ENCODE measurements at places on chromosomes 3 and 15.

GRCh38 chr3:45546716-45547701 is 47.5 kb upstream of the LIMD1 start:
- peak; percentile 24 for DNase-seq

- DNase-seq, result no peak
Measured at GRCh38 chr15:98398056-98398455, 250.3 kb upstream of the IGF1R start.

DNA sequence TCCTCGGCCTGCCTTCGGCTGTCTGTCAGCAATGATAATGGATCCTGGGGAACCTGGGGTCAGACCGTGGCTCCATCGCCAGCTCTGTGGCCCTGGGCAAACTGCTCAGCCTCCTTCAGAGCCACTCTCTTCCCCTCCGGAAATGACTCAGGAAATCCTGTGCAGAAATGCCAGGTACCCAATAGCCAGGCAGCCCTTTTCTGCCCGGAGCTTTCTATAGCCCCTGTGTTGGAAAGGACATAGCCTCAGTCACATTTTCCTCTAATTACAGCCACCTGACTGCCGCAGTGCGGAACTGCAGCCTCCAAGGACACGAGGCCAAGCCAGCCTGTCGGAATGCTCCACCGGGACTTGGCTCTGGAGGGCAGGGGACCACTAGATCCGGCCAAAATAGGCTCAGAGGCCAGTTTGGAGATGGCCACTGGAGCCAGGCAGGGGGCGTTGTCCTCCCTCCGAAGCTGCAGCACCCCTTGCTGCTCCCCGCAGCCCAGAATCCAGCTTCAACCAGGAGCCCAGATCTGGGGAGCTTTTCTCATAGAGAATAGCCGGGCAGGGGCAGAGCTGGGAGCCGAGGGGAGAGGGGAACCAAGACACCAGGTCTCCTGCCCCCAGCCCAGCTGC is 11.6 kb upstream of the ZXDC start:
- peak; percentile 47 for DNase-seq

- DNase-seq, result no peak
Measured at GRCh38 chr15:73480050-73480449, 37.1 kb downstream of the REC114 start.

DNA sequence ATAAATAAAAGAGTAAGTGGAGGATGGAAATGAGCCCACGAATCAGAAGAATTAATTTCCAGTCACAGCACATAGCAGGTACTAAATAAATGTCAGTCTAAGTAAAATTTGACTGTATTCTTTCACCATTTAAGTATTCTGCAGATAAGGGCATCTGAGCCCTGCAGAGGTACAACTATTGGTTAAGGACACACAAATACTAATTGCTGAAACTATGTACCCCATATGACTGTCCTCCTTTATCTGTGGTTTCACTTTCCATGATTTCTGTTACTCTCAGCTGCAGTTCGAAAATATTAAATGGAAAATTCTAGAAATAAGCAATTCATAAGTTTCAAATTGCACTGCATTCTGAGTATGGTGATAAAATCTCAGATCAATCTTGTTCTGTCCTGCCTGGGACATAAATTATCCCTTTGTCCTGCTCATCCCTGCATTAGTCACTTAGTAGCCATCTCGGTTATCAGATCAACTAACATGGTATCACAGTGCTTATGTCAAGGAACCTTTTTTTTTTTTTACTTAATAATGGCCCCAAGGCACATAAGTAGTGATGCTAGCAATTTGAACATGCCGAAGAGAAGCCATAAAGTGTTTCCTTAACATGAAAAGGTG is 95.1 kb downstream of the LSAMP start:
- no peak for DNase-seq

GRCh38 chr3:113685956-113686721 is 10.3 kb downstream of the USF3 start:
- no peak for DNase-seq

DNA sequence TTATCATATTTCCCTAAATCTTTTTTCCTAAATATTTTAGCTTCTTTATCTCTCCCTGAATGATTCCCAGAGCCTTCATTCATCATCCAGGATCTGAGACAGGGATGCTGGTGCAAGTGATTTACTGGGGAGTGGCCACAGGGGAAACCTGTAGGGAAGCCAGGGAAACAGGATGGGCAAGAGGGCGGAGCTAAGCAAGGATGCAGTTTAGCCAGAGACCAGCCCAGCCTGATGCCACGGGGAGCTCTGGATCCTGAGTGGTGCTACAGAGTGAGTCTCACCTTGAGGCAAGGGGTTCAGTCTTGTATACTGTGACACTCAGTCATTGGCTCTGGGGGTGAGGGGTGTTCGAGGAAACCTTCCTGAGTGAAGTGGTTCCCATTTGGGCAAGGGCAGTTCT is 39.7 kb upstream of the LRRFIP2 start:
- DNase-seq, result no peak

DNA sequence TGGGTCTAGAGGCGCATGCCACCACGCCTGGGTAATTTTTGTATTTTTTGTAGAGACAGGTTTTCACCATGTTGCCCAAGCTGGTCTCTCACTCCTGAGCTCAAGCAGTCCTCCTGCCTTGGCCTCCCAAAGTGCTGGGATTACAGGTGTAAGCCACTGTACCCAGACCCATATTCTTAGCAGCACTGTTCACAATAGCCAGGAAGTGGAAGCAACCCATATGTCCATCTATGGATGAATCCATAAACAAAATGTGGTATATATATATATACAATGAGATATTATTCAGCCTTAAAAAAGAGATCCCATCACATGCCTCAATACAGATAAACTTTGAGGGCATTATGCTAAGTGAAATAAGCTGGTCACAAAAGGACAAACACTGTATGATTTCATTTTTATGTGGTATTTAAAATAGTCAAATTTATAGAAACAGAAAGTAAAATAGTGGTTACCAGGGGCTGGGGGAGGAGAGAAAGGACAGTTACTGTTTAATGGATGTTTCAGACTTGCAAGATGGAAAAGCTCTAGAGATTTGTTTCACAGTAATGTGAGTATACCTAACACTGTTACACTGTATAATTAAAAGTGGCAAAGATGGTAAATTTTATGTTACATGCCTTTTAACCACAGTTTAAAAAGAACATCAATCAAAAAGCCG is 35.7 kb upstream of the GRAMD1C start:
- DNase-seq, result no peak

GRCh38 chr3:71067977-71068654 is 515.4 kb downstream of the FOXP1 start:
- DNase-seq, result peak; percentile 66

- DNase-seq, result peak; percentile 26
Measured at GRCh38 chr3:133857767-133858166, 37.9 kb downstream of the RAB6B start.

GRCh38 chr15:73781038-73781925 is 28.1 kb upstream of the INSYN1 start:
- peak; percentile 23 for DNase-seq
